Uterus (tissue), 4 donors: ENCODE measurements at places on chromosomes 6 and 20. TPM values are rescaled to one million over a fixed set of nuclear protein-coding genes. Genes with fewer than 3 reads are reported as not detected.

PCSK2 gene
- total RNA-seq: not detected

DNA sequence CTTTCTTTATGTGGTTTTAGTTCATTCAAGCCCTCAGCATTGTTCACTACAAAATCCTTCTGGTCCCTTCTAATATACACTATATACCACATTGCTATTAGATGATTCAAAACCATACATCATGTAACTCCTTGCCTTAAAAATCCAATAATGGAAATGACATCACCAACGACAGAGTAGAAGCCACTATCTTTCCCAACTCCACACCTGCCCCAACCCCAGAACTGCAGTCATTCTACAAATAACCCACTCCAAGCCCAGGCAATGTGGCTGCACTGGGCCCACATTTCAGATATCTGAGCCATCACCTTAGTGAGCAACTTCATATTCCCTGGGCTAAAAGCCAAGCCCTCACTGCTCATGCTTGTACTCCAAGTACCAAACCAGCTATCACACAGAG is 22.6 kb upstream of the RUNX2 start:
- no peaks in the 10 kb centered on the region for H3K4me1 ChIP-seq
- H3K36me3 ChIP-seq: no peaks in the 10 kb centered on the region
- H3K27me3 ChIP-seq: no peaks in the 10 kb centered on the region
- no peak overlapping the region for H3K27ac ChIP-seq
- H3K4me3 ChIP-seq: no peak overlapping the region

RGS17 gene
- total RNA-seq: 0.91 TPM

CFB gene
- 32.6 TPM for total RNA-seq

CFAP206 gene
- total RNA-seq: 2.8 TPM

DNA sequence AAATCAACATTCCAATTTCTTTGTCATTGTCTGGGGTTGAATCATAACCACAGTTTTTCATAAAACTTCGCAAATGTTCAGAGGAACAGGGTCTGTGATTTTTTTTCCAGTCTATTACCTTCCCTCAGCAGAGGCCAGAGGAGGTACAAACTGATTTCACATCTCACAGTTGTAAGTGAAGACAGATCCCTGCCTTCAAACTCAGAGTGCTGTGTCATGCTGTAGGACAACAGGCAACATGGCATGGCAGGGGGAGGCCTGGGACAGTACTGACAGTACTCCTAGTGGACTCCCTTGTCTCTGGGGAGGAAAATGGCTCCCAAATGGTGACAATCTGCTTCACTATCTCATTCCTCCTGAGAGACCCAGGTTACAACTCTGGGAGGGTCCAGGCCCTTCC is 308.6 kb downstream of the CDC5L start:
- no peaks in the 10 kb centered on the region for H3K27me3 ChIP-seq
- no peak for DNase-seq
- H3K27ac ChIP-seq: no peak overlapping the region
- no peak overlapping the region for H3K4me3 ChIP-seq
- H3K36me3 ChIP-seq: no peaks in the 10 kb centered on the region

DNA sequence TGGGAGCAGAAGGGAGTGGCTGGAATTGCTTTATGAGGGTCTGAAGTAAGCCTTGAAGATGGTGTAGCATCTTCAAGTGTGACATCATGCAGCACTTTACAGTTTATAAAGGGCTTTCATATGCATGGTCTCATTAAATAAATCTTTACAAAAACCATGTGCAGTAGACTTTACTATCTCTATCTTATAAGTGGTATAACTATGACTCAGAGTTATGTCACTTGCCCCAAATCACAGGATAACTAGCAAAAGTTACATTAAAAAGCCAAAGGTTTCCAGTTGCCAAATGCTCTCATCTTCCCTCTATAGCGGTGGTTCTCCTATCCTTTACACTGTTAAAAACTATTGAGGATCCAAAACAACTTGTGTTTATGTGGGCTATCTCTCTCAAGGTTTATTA is 687.7 kb upstream of the MARCKS start:
- H3K36me3 ChIP-seq: no peaks in the 10 kb centered on the region
- no peaks in the 10 kb centered on the region for H3K4me1 ChIP-seq
- no peak overlapping the region for H3K27ac ChIP-seq
- DNase-seq: no peak

RNF39 gene
- total RNA-seq: 0.21 TPM
